ENCODE measurements at places on chromosomes 11 and 22.

GRCh38 chr11:74777038-74777437 is 28.4 kb downstream of the RNF169 start:
- no peak for DNase-seq

DNA sequence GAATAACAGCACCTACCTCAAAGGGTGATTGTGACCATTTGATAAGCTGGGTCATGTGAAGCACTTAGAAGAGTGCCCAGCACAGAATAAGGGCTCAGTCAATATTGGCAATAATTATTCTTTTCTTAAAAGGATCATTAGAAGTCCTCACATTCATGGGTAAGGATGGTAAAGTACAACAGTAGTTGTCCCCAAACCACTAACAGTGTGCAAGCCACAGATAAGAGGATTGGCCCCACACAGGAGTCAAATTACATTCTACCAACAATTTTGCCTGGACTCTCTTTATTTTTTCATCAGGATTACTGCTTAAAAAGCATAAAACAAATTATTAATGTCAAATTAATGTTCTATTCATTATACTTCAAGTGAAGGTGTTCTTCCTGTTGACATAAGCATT is 271.5 kb upstream of the PDGFD start:
- DNase-seq = no peak

GRCh38 chr11:134915212-134915611 is 503.2 kb upstream of the B3GAT1 start:
- DNase-seq = no peak

- no peak for DNase-seq
Observed at GRCh38 chr11:72769680-72770079, 17.5 kb upstream of the ARAP1 start.

DNA sequence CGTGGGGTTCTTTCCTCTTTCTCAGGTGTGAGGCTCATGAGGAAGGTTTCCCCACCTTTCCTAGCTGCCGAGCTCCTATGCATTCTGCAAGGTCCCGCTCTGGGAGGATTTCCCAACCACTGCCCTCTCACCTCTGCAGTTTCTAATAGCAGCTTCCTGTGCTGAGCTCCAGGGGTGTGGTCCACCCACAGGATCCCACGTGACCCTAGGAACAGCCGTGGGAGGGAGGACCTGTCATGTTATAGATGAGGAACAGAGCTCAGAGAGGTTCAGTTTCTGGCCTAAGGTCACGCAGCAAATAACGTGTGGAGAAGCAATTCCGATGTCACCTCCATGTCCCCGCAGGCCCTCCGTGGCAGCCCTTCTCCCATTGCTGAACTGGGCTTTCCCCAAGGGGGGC is 38.5 kb downstream of the FLRT1 start:
- no peak for DNase-seq

GRCh38 chr22:49753276-49753890 is 74.3 kb downstream of the BRD1 start:
- no peak for DNase-seq

- DNase-seq = no peak
Observed at GRCh38 chr11:126394036-126394435, 38.5 kb downstream of the ST3GAL4 start.

GRCh38 chr22:44271010-44271500 is 41.7 kb downstream of the SHISAL1 start:
- no peak for DNase-seq

DNA sequence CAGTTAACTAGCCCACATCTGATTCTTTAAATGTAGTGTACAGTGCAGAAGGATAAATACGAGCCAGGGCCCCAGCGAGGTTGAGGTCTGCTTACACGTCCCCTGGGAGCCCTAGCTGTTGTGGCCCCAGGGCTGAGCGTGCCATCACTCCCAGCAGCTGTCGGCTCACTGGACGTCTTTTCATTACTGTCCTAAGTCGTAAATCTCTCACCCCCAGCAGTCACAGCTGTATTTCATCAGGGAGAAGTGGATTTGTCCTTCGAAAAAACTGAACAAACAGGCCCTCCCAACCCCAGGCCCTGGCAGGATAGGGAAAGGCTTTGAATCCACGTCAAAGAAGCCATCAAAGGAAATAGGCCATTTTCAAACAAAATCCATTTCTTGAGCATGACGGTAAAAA is 110.4 kb upstream of the CSNK2A3 start:
- DNase-seq = no peak

DNA sequence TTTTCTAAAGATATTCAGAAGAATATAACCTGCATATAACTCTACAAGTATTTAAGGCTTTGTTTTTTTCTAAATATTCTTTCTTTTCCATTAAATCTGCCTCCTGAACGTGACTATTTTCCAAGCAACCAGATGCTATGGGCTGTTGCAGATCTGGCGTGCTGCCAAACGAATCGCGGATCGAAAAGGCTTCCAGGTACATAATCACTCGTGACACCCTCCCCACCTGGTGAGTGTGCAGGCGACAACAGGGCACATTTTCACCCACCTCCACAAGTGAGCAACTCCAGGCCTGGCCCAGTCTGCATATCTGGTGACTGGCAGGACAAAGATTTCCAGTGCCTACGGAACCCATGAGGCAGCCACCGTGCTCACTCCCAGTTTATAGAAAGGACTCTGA is 660.1 kb downstream of the OPCML start:
- DNase-seq = no peak

GRCh38 chr11:61144511-61145179 is 16.6 kb downstream of the VPS37C start:
- DNase-seq = no peak

GRCh38 chr11:91926965-91927364 is 297.7 kb upstream of the FAT3 start:
- DNase-seq = no peak
